Activated CD8-positive, alpha-beta memory T cell treated with anti-CD3 and anti-CD28 coated beads for 1 hour (primary cell): ENCODE measurements at places on chromosomes 2 and 18.

DNA sequence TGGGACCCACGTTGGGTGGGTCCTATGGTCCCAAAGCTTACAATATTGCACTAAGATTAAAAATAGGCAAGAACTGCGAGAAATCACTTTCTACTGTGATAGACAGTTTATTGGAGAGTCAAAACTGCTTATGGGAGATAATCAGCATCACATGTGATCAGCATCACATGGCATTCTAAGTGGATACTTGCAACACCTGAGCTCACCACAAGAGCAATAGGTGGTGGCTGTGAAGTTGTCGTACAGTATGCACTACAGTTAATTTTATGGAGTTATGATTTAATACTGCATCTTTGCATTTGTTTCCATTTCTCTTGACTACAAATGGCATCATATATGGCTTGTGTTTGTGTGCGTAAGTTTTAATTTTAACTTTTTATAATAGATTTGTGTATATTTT is 11.6 kb downstream of the PNO1 start:
- DNase-seq: no peak

GRCh38 chr2:65386989-65387388 is 45.4 kb downstream of the SPRED2 start:
- DNase-seq: no peak

- no peak for DNase-seq
Observed at GRCh38 chr2:45045706-45046105, 36.5 kb upstream of the SIX2 start.

DNA sequence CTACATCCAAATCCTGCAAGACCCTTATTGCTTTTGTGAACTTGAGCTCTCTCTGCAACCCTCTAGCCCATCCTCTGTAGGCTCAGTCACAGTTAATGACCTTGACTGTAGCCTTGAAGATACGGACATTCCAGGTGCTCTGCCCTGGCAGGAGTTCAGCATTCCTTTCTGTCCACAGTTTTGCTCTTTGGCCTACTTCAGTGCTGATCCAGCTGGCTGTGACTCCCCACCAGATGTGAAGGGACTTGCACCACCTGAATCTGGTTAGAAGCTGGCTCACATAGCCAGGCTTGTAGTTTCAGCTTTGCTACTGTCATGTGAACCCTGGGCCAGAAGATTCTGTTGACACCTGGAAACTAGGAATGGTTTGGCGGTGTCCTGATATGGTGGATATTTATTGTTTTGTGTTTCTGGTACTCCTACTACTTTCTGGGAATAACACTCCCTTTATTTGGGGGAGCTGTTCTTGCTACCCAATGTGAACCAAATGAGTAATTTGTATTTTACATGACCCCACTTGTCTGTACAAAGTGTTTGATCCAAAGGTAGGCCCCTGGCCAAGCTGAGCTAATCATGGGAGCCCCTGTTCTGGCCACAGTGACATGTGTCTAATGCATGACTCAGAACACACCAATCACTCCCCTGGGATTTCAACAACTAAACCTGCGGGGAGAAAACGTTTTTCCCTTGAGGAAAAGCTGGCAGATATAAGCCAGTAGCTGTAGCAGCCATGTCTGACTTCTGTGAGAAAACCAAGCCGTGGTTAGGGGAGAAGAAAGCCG is 73.4 kb downstream of the CDCA7 start:
- no peak for DNase-seq

DNA sequence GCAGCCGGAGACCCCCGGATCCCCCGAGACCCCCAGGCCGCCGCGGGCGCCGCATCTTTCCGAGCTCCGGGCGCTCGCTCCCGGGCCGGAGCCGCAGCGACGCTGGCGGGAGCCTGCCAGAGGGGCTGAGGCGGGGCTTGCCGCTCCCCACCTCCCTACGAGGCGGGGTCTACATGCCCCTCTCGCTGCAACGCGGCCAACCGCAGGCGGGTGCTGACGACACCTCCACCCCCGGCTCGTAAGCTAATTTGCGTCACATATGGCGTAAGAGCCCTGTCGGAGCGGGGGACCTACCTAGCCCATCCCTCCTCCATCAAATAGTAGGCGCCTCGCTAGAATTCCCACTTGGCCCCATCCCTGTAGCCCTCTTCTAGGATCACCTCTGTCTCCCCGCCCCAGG is at the start of gene PTPRN:
PTPRN (minus strand) TSS at position 124 of the 400 bp plus-strand sequence; CDS start at position 55, 69 bp downstream.
- DNase-seq: no peak

- DNase-seq: no peak
Observed at GRCh38 chr2:196137271-196137670, 34.1 kb downstream of the STK17B start.

DNA sequence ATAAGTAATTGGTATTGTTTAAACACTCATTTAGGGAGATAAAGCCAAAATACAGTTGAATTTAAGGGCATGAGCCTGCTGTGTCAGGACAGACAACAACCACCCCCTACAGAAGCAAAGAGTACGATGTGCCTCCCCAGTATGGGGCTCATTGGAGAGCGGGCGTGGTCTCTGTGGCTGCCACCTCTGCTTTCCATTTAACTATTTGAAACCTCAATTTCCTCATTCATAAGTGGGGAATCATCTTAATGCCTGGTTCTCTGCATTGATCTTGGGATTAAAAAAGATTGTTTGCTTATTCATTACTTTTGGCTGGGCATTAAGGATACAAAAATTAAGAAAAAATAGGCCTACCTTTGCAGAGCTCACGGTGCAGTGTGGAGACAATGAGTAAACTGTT is 21.4 kb downstream of the KCNS3 start:
- no peak for DNase-seq

- no peak for DNase-seq
Observed at GRCh38 chr18:77061281-77061945, 71.2 kb downstream of the MBP start.

GRCh38 chr2:129554373-129554772 is 425.1 kb upstream of the RAB6C start:
- DNase-seq: no peak

GRCh38 chr2:3388412-3388738 is 8.9 kb downstream of the TRAPPC12 start:
- DNase-seq: no peak

GRCh38 chr2:172836347-172836821 is 100.7 kb downstream of the RAPGEF4 start:
- no peak for DNase-seq

- no peak for DNase-seq
Observed at GRCh38 chr2:216984937-216985336, 125.1 kb upstream of the TNP1 start.

GRCh38 chr2:60853531-60853930 is 27.8 kb upstream of the REL start:
- DNase-seq: no peak

DNA sequence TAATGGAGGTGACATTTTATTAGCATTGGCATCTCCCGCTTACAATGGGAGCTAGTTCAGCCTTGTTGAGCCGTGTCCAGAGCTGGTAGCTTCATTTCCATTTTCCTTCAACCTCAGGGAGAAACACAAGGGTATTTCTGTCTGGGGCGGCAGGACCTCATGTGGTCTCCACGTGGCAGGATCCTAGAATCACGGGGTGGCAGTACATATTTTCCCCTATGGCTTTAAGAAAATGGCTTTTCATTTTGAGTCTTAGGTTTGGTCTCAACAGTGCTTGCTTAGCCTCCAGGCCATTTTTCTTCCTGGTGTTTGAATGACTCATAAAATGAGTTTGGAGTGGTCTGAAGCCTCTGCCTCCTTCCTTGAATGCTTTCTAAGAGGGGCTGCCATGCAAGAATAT is 20.3 kb downstream of the CABLES1 start:
- no peak for DNase-seq

DNA sequence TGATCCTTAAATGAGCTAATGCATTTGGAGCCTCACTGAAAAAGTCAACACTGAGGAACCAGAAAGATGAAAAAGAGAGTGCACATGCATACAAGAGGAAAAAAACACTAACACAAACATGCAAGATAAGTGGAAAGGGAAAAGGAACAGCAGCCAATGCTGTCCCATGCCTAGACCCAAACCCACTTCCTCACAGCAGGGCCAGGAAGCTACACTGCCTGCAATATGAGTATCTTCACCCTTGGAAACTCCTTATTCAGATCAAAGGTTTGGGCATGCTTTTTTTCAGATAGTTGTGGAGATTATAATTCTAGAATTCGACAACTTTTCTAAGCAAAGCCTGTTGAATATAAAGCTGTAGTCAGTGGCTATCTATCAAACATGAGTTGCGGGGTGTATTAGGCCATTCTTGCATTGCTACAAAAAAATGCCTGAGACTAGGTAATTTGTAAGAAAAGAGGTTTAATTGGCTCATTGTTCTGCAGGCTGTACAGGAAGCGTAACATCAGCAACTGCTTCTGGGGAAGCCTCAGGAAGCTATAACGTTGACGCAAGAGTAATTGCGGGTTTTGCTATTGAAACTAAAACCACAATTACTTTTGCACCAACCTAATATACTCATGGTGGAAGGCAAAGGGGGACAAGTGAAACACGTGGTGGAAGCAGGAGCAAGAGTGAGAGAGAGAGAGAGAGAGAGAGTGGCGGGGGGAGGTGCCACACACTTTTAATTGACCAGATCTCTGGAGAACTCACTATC is 138.2 kb downstream of the MBD2 start:
- no peak for DNase-seq

- DNase-seq: no peak
Observed at GRCh38 chr18:62377131-62377807, 52.2 kb downstream of the TNFRSF11A start.

GRCh38 chr2:197801033-197801432 is 3.4 kb upstream of the PLCL1 start:
- DNase-seq: no peak

GRCh38 chr2:128585706-128586105 is 267.0 kb upstream of the HS6ST1 start:
- no peak for DNase-seq

DNA sequence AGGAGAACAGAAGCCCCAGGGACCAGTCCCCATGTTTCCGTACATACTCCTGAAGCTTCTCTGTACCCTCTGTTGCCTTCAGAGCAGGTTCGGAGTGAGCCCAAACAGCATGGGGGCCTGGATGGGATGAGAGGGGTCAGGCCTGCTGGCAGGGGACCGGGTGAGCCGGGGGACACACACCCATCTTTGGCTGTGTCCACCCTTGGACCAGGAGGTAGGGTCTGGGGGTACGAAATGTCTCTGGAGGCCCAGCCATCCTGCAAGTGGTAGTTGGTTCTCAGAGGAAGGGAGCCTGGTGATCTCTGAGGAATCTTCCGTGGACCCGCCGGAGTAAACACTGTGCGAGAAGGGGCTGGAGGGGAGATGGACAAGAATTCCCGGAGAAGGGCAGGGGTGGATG is 15.3 kb downstream of the FBLN7 start:
- no peak for DNase-seq

DNA sequence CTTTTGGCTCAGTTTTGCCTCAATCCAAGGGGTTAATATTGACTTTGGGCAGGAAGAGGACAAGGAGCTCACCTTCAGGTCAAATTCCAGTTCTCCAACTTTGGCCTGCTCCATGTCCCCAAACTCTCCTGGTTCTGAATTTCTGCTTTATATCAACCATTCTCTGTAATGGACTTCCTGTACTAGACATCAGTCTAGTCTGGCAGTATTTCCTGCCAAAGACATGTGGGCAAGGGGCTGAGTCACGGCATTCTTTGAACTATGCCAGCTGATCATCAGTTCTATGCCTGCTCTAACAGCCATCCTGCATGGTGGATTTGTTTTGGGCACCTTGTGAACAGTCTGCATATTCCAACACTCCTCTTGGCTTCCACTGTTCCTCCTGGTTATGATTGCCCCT is 199.4 kb downstream of the ZEB2 start:
- peak; percentile 24 for DNase-seq

DNA sequence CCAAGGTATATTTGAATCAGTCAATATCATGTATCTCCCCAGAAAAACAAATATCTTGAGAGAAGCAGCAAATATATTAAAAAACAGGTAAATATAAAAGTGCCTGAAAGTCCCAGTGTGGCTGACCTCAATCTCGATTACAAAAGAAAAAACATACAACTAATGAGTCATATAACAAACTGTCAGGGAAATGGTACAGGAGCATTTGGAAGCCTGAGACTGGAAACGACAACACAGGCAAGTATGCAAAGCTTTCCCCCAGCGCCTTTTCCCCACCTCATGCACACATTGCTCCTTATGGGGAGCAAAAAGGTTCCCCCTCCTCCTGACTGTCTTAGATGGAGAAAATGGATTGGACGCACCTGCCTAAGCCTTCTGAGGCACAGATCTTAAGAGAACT is 230.7 kb downstream of the TMX3 start:
- no peak for DNase-seq

- no peak for DNase-seq
Observed at GRCh38 chr2:19733951-19734425, 167.8 kb downstream of the TTC32 start.

DNA sequence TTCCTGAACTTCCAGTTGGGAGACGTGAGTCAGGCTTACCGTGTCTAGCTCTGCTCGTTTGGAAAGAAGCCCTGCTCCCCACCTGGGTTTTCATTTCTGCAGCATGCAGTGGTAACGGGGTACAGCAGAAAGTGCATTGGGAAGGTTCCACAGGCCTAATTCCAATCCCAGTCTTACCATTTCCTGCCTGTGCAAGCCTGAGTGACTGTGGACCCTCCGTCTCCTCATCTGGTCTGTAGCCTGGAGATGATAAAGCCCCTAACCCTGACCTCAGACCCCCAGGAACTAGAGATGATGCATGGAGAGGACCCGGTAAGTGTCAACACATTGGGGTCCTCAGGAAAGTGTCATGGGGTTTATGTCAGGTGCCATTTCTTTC is 5.8 kb upstream of the PSD4 start:
- DNase-seq: no peak

DNA sequence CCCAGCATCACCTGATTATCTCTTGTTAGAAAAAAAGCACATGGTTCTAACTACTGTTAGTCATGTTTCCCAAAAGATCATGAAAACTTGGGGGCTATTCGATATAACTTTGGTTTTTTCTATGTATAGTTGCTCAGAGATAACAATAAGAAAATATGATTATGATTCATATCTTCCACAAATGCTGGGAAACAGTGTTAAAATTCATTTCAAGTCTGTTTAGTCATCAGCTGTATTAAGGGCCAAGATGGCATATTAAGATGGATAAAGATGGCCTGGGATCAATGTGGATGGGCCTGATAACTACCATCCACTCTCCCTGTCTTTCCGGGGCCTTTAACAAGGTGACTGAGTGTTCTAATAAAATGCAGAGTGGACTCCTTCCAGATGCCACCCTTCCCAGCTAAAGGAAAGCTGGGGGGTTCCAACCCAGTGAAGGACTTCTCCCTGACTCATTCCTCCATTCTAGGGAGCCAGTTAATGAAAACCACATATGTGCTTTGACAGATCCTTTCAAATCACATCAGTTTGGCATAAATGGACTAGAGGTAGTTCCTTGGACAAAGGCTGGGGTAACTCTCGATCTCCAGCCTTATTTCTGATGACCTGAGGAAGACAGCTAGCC is 221.6 kb downstream of the VAPA start:
- no peak for DNase-seq

DNA sequence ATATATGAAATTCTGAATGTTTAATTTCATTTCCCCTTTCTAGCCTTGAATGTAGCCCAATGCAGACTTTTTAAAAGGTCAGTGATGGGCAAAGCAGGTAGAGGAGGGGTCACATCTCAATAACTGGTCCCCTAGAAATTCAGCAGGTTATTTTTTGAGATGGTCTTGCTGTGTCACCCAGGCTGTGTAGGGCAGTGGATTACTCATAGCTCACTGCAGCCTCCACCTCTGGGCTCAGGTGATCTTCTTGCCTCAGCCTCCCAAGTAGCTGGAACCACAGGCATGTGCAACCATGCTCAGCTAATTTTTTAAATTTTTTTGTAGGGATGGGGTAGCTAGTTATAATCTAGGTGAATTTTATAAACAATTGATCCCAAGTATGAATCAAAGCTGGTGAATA is 8.8 kb downstream of the IAH1 start:
- DNase-seq: no peak
